Small intestine (tissue), 16 donors: ENCODE measurements at places on chromosomes 3 and 15.

DNA sequence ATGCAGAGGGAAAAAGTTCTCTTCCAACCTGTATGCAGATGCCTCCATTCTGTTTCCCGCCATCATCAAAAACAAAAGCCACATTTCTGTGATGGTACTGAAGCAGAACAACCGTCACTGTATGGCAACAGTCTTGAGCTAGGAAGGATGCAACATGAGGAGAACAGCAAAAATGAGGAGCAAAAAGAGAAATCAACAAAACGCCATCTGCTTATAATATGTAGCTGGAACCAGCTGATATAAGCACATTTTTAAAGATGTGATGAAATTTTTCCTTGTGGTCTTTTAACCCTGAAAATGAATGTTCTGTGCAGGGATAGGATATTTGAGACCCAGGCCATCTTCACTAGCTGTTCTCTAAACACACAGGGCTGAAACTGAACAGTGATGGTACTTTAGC, 287.0 kb downstream of the ZIC4 start:
- DNase-seq = no peak
- H3K27ac ChIP-seq = no peak overlapping the region
- no peaks in the 10 kb centered on the region for H3K4me1 ChIP-seq
- no peaks in the 10 kb centered on the region for H3K27me3 ChIP-seq
- H3K4me3 ChIP-seq = no peak overlapping the region

GRCh38 chr3:49844464-49845183, 11.7 kb downstream of the TRAIP start:
- DNase-seq = no peak
- H3K4me1 ChIP-seq = no peaks in the 10 kb centered on the region
- peaks cover 47% of the 10 kb centered on the region for H3K36me3 ChIP-seq

GRCh38 chr15:72113347-72114031, 4.5 kb downstream of the MYO9A start:
- DNase-seq = no peak
- H3K27ac ChIP-seq = no peak overlapping the region
- no peak overlapping the region for H3K4me3 ChIP-seq
- H3K36me3 ChIP-seq = no peaks in the 10 kb centered on the region
- no peaks in the 10 kb centered on the region for H3K4me1 ChIP-seq

DNA sequence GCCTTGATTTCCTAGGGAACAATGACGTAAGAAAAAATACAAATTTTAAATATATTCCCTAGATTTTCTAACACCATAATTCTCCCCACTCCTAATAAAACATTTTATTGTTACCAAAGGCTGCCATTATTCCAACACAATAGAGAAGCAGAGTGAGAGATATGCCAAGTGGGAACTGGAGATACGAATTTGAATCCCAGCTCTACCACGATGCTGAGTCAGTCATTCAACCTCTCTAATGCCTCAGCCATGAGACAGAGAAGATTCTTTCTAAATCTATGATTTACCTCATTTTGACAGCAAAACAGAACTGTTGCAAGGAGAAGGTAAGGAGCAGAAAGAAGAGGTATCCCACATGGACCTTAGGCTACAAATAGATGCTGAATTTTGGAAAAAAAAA, 112.5 kb downstream of the IGF2BP2 start:
- no peak overlapping the region for H3K27ac ChIP-seq
- no peak overlapping the region for H3K4me3 ChIP-seq
- peaks cover 7% of the 10 kb centered on the region for H3K4me1 ChIP-seq
- no peak for DNase-seq
- H3K27me3 ChIP-seq = no peaks in the 10 kb centered on the region

DNA sequence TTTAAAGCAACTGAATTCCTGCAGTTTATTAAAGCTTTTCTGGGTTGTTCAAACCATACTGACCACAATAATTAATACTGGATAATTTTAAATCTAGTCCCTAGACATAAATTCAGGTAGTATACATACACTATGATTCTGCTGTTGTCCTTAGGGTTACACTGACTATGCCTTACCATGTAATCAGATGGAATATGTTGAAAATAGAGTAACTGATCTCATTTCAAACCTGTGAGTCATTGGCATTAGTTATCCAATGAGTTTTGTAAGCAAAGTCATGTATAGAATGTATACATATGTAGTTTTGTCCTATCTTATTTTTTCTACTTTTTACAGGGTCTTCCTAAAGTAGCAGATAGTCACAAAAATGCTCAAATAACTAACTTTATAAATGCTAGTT, 517.1 kb upstream of the CCDC54 start:
- DNase-seq = no peak
- no peak overlapping the region for H3K27ac ChIP-seq
- no peaks in the 10 kb centered on the region for H3K27me3 ChIP-seq

DNA sequence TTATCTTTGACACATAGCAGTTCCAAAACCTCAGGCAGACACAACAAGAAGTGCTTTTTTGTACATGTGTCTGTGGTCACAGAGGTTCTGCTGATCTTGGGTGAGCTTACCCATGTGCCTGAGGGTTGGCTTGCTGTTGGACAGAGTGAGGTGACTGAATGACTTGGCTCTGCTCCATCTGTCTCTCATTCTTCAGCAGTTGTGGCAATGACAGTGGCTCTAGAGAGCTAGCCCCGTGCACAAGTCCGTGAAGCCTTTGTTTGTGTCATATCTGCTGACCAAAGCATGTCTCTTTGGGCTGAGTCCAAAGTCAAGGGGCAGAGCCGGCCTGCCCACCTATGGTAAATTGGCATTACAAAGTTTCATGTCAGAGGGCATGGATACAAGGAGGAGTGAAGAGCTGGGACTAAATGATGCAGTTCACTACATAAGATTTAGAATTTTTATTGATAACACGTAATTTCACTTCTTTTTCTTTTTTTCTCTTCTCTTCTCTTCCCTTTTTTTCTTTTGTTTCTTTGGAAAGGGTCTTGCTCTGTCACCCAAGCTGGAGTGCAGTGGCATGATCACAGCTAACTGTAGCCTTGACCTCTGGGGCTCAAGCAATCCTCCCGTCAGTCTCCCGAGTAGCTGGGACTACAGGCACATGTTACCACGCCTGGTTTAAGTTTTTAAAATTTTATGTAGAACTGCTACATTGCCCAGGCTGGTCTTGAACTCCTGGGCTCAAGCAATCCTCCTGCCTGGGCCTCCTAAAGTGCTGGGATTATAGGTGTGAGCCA, 77.9 kb downstream of the ITPR1 start:
- no peaks in the 10 kb centered on the region for H3K36me3 ChIP-seq
- no peaks in the 10 kb centered on the region for H3K4me1 ChIP-seq
- no peaks in the 10 kb centered on the region for H3K27me3 ChIP-seq
- DNase-seq = no peak
- no peak overlapping the region for H3K27ac ChIP-seq

DNA sequence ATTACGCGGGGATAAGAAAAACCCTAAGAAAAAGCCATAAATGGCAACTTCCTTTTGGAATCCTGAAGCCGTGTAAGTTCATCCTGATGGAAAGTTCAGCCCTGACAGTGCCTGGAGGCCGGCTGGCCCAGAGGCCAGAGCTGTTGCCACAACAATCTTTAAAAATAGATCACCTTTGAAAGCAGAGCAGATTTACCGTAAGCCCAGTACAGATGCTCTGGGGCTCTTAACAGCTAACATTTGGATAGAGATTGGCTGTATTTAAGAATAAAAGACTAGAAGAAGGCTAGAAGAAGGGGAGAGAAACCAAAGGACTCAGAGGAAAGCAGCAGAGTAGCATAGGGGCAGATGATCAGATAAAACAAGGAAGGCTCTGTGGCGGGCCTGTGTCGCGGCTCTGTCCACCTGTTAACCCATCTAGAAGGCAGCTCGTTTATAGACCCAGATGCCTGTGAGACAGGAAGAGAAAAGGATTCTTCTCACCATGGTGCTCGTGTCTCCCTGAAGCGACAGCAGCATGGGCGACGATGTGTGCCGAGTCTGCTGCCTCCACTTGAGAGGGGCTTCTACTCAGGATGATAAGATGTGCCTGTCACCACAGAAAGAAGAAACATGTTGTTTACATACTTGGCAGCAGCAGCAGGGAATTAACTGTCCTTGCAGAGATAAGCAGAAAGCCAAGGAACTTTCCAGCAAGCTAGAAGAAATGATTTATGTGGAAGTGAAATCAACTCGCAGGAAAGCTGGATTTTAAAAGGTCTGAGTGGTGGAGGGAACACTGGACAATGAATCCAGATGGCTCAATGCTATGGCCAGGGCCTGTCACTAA, 69.9 kb downstream of the SYNM start:
- H3K4me1 ChIP-seq = no peaks in the 10 kb centered on the region
- no peaks in the 10 kb centered on the region for H3K27me3 ChIP-seq
- no peak overlapping the region for H3K4me3 ChIP-seq
- peaks cover 2% of the 10 kb centered on the region for H3K36me3 ChIP-seq
- no peak overlapping the region for H3K27ac ChIP-seq
- DNase-seq = no peak

DNA sequence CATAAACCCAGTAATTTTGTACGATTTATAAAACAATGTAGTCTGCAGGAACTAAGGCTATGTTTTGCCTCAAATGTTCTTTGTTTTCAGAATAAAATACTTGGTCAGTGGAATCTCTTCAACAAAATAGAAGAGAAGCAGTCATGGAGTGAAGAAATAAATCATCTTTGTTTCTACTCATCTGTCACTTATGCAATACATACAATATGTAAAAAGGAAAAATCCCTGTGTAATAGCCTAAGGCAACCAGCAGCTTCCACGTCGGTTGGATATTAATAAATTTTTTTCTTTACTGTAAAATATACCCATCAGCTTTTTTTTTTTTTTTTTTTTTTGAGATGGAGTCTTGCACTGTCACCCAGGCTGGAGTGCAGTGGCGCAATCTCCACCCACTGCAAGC, 5.2 kb upstream of the WDR5B start:
- H3K4me1 ChIP-seq = peaks cover 10% of the 10 kb centered on the region
- no peaks in the 10 kb centered on the region for H3K27me3 ChIP-seq
- no peak for DNase-seq
- peaks cover 6% of the 10 kb centered on the region for H3K36me3 ChIP-seq

DNA sequence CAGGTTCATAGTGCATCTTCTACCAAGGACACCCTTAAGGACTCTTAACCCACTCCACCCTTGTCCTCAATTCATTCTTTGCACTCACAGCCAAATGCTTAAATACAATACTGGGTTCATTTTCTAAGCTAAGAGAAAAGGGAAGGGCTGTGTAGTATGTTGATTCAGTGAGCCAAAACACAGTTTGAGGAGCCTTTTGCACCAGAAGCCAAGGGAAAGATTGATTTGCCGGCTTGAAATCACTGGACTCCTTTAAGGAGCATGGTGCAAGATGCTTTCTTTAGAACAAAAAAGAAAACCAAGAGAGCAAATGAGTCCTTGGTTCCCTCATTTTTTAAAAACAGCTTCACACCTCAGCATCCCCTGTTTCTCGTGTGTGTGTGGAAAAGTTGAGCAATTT, 47.8 kb downstream of the BOC start:
- no peak overlapping the region for H3K27ac ChIP-seq
- no peaks in the 10 kb centered on the region for H3K27me3 ChIP-seq
- H3K4me3 ChIP-seq = no peak overlapping the region
- DNase-seq = no peak
- no peaks in the 10 kb centered on the region for H3K36me3 ChIP-seq

DNA sequence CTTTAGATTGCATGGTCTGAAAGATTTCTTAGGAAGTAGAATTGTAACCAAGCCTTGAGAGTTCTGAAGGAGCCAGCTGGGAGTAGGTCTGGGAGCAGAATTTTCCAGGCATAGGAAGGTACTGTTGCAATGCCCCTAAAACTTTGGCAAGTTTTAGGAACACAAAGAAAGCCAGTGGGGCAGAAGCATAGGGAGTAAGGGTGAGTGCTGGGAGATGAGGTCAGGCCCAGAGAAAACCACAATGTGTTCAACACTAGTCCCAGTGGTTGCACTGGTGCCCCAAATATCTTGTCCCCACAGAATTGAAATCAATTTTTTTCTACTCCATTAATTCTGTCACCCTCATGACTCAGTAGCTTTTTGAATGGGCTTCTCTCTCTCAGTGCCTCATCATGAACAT, 120.7 kb upstream of the GALNT15 start:
- no peaks in the 10 kb centered on the region for H3K36me3 ChIP-seq
- no peak overlapping the region for H3K4me3 ChIP-seq
- H3K27me3 ChIP-seq = no peaks in the 10 kb centered on the region
- no peak for DNase-seq

DNA sequence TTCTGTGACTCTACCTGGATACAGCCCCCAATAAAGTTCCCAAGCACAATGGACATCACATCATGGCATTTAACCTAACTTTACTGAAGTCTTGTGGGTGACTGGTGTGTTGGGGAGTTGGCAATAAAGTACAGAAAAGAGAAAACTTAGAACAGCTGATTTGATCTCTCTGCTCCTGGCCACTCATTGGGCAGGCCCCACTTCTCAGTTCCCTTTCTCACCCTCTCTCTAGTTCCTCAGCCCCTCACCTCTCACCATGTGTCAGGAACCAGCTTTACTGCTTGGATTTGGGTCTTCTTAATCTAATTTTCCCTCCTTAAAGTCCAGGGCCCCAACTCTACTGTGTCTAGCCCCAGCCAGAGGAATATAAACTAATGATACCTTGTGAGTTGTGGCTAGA, 713 bp upstream of the MUC13 start:
- peaks cover 17% of the 10 kb centered on the region for H3K36me3 ChIP-seq
- H3K4me3 ChIP-seq = no peak overlapping the region
- no peaks in the 10 kb centered on the region for H3K4me1 ChIP-seq
- H3K27me3 ChIP-seq = no peaks in the 10 kb centered on the region
- peak overlapping the region; percentile 46 for H3K27ac ChIP-seq

DNA sequence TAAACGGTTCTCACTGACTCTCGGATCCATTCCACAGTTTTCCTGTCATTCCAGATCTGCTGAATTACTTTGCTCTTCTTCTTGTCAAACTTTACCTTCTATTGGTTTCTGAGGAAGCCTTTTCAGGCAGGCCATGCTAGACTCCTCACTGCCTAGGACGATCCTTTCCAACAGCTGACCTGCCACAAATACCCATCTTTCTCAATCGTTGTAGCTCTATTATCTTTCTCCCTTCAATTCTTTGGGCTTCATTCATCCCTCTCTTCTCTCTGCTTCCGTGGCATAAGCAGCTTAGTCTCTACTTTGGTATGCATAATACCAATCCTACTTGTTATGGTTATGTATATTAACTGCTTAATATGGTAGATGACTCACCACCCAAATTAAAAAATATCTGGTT, 421.8 kb downstream of the NLGN1 start:
- no peak for DNase-seq
- H3K36me3 ChIP-seq = no peaks in the 10 kb centered on the region
- no peaks in the 10 kb centered on the region for H3K4me1 ChIP-seq
- no peak overlapping the region for H3K4me3 ChIP-seq
- H3K27me3 ChIP-seq = no peaks in the 10 kb centered on the region
- no peak overlapping the region for H3K27ac ChIP-seq

GRCh38 chr3:16883723-16884083, 1.1 kb upstream of the PLCL2 start:
- H3K4me1 ChIP-seq = peaks cover 2% of the 10 kb centered on the region
- H3K27ac ChIP-seq = no peak overlapping the region
- no peaks in the 10 kb centered on the region for H3K36me3 ChIP-seq
- no peak for DNase-seq

DNA sequence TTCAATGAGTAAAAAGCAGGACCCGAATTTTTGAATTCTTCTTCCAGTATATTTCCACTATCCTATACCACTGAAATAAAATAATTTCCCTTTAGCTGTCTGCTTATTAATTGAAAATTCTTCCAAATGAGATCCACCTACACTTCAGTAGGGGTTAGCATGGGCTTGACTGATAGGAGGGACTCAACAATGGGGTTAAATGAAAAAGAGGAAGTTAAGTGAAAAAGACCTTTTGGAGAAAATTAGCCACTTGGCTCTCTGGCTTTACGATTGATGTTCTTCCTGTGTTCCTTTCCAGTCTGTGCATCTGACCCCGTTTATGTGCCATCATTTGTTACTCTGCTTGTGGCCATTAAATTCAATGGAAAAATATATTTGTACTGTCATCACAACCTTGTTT, 54.0 kb upstream of the GCNT3 start:
- H3K27me3 ChIP-seq = no peaks in the 10 kb centered on the region
- H3K4me3 ChIP-seq = no peak overlapping the region
- H3K27ac ChIP-seq = no peak overlapping the region
- H3K4me1 ChIP-seq = peaks cover 11% of the 10 kb centered on the region
- DNase-seq = no peak
- H3K36me3 ChIP-seq = no peaks in the 10 kb centered on the region
